ENCODE measurements at places on chromosomes 13 and 19.

DNA sequence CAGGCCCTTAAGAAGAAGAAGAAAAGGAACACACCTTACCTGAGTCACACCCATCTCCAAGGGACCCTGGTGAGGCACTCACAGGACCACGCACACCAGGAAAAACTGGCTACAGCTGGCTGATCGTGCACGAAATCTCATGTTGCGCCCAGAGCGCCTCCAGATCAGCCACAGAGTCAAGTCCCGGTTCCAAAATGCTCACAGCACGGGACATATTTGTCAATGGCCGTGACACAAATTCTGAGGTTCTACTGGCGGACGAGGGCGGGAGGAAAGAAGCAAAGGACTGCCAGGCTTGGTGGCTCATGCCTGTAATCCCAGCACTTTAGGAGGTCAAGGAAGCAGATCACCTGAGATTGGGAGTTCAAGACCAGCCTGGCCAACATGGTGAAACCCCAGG, 21.5 kb downstream of the SH3GL1 start:
- no peak for DNase-seq

- DNase-seq = no peak
Observed at GRCh38 chr19:48558018-48558684, 6.2 kb downstream of the SULT2B1 start.

- DNase-seq = no peak
Observed at GRCh38 chr19:30401956-30402355, 29.8 kb downstream of the ZNF536 start.

GRCh38 chr19:3808420-3809143, 22.4 kb upstream of the MATK start:
- DNase-seq = no peak

GRCh38 chr13:46288570-46289259, 77.0 kb downstream of the LRRC63 start:
- peak; percentile 80 for DNase-seq

DNA sequence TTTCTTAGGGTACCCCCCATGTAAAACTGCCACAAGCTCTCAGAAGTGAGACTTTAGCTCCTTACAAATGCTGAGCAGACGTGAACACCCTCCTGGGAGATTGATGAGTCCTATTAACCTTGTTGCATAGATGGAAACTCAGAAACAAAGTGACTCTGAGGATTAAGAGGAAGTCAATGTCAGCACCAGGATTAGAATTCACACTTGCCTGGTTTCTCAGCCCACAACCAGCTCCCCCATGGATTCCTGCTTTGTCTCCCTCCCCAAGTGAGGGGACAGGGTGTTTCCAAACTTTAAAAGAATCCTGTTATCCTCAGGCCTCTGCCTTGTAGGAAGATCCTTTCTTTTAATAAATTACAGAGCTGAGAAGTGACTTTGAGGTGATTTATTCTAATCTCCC, 324.4 kb downstream of the NDFIP2 start:
- no peak for DNase-seq

- DNase-seq = no peak
Observed at GRCh38 chr13:103878891-103879605, 812.8 kb upstream of the SLC10A2 start.

- DNase-seq = no peak
Observed at GRCh38 chr13:38766799-38767198, 79.9 kb downstream of the FREM2 start.

DNA sequence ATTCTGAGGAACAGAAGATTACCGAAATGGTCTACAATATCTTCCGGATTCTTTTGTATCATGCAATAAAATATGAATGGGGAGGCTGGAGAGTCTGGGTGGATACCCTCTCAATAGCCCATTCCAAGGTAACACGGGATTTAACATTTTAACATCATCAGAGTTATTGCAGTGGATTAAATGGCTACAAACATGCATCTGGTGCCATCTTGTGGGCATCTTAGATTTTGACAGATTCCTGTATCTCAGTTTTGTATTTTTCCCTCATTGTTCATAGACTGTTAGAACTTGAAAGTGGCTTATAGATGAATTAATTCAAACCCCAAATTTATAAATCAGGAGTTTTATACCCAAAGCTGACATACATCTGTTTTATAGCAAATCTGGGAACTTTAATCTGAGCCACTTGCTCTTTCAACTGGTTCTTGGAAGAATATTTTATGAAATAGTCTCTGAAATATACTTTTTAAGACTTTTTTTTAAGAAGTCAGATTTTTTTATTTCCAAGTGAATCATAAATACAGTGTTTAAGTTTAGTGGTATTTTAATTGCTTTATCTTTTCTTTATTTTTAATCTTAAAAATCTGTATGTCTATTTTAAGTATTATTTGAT, 215.2 kb downstream of the NBEA start:
- DNase-seq = peak; percentile 78

DNA sequence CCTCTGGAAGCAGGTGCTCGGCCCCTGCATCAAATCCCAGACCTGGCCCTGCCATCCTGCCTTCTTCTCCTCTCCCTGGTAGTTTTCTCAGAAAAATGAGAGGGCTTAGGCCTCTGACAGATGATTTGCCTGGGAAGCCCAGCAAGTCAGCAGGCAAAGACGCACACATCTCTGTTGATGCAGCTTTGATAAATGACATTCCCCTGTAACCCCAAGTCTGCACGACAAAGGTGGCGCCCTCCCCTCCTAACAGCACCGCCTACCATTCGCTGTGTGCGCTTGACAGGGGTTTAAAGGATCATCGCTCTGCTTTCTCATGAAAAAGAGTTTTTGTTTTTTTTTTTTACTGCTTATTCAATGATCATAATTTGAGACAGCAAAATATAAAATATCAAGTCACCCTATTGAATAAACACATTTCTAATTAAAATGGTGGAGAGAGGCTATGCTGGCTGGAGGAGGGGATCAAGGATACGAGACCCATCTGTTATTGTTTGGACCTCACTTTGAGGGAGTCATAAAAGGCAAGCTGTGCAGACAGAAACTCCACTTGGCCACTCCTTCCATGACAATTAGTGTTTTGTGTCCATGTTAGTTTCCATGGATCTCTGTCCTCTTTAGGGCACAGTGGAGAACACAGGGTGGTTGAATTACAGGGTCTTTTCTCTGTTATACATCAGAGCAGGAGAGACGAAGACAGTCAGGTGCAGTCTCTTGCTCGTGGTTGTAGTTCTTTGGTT, 126.1 kb downstream of the FGF9 start:
- DNase-seq = no peak

DNA sequence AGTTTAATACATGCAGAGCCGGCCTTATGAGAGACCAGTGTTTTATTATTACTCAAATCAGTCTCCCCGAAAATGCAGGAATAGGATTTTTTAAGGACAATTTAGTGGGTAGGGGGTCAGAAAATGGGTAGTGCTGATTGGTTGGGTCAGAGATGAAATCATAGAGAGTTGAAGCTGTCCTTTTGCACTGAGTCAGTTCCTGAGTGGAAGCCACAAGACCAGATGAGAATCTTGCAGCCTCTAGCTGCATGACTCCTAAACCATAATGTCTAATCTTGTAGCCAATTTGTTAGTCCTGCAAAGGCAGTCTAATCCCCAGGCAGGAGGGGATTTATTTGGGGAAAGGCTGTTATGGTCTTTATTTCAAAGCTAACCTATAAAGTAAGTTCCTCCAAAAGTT, 1163.9 kb downstream of the DIAPH3 start:
- no peak for DNase-seq

Measured in activated CD4-positive, alpha-beta T cell treated with anti-CD3 and anti-CD28 coated beads, Interleukin-2, amount 10 ng/mL, durations not matched to agents 24 days and 14 days (primary cell).